ENCODE measurements at places on chromosomes 5 and 9.

- no peak for DNase-seq
These were observed 34.1 kb upstream of the TTC23L start for GRCh38 chr5:34804913-34805312.

DNA sequence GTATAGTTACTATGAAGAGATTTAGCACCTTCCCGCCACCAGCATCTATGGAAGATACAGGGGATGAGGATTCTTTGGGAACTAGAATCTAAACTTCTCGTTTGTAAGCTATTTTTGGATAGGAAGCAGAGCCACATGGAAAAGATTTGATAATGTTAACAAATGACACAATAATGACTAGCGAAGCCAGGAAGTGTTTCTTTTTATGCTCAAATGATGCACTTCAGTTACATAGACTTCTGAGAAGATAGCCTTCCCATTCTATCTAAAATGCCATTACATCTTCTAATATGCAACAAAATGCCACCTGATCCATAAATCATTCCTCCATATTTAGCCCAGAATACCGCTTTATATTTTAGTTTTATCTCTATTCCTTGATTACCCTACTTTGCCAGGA, 17.0 kb upstream of the TNC start:
- no peak for DNase-seq

GRCh38 chr5:52269859-52270258, 517.9 kb upstream of the ITGA1 start:
- DNase-seq: no peak

DNA sequence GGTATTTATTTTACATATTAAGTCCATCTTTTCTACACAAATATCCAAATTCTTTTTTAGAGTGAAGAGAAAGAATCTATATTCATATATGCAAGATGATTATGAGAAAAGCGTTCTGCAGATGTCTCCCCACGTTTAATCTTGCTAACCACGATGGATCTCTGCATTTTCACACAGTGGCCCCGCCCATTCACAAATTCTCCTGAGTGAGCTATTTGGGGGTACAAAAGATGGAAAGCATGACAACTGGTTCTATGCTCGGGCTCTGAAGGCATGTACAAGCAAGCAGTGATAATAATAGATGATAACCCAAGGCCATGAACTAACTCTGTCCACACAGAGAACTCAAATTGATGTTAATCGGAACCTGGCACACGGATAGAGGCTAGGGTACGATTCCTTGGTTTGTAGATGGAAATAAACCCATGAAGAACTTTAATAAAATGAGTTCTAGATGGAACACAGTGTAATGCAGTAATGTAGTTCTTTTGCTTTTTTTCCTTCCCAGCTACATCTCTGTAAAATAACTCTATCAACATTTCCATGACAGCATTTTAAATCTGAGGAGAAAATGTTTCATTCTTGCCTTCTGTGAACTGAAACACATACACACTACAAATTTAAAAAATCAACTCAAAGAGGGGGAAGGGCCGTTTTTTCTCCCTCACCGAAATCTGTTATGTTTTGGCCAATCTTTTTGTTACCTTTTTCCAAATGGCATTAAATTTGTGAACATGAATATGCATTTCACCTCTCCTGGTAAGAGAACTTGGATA, 851.7 kb upstream of the DMAC1 start:
- DNase-seq: no peak

DNA sequence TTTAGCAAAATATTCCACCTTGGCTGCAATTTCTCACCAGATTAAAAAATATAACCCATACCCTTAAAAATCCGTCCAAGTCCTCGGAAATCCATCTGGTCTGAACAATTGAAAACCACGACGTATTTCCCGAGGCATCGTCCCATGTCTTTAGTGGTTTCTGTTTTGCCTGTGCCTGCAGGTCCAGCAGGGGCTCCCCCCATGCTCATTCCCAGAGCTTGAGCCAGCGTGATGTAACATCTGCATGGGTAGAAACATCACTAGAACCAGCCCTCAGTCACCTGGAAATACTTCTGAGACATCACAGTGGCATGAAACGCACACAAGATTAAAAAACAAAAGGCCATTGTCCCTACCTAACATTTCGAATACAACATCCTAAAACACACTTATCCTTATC, 114.0 kb downstream of the DNAH5 start:
- no peak for DNase-seq

- DNase-seq: no peak
These were observed 142.7 kb downstream of the PAX5 start for GRCh38 chr9:36891341-36891811.

DNA sequence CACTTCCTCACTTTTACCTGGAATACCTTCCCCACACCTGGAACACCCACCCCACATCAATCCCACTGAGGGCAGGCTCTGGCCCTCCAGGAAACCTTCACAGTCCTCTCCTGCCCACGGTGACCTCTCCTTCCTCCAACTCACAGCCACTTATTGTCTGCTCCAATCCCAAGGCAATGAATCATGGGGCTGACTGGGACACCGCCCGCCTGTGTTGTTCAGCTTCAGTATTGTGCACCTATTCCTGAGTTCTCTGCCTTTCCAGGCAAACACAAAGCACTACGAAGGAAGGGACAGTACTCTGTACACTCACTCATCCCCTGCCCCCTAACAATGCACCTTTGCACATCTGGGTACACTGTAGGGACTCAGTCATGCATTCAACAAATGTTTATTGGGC, 7.3 kb downstream of the PCDH1 start:
- no peak for DNase-seq

GRCh38 chr9:11064909-11065308, 452.1 kb upstream of the PTPRD start:
- DNase-seq: no peak

DNA sequence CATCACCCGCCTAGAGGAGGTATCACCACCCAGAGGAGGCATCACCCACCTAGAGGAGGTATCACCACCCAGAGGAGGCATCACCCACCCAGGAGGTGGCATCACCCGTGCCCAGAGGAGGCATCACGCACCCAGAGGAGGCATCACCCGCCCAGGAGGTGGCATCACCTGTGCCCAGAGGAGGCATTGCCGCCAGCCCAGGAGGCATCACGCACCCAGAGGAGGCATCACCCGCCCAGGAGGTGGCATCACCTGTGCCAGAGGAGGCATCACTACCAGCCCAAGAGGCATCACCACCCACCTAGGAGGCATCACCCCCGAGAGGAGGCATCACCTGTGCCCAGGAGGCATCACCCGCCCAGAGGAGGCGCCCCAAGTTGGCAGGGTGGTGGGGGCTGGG, 2.6 kb downstream of the NOTCH1 start:
- no peak for DNase-seq

DNA sequence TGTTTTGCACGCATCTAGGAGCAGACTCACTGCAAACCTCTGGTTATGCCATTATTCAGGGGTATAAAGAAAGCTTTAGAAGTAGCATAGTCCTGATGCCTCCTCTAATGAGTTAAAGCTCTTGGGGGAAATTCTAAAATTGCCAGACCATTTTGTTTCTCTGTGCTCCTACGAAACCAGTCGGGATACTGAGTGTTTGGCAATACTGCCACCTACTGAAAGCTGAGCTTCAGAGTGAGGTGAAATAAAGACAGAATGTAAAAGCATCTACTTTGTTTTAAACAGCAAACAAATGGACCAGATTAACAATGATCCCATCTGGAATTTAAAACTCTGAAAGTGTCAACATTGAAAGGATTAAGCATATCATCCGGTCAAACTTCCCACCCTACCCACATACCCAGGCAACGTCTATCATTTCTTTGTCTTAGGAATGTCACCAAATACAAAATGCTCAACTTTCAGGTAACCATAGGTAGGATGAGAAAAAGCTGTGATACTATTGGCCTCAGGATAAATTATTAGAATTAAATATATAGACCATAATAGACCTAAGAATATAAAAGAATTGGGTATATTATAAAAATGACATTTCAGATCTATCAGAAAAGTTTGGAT, 77.8 kb upstream of the SHISAL2B start:
- DNase-seq: peak; percentile 38

DNA sequence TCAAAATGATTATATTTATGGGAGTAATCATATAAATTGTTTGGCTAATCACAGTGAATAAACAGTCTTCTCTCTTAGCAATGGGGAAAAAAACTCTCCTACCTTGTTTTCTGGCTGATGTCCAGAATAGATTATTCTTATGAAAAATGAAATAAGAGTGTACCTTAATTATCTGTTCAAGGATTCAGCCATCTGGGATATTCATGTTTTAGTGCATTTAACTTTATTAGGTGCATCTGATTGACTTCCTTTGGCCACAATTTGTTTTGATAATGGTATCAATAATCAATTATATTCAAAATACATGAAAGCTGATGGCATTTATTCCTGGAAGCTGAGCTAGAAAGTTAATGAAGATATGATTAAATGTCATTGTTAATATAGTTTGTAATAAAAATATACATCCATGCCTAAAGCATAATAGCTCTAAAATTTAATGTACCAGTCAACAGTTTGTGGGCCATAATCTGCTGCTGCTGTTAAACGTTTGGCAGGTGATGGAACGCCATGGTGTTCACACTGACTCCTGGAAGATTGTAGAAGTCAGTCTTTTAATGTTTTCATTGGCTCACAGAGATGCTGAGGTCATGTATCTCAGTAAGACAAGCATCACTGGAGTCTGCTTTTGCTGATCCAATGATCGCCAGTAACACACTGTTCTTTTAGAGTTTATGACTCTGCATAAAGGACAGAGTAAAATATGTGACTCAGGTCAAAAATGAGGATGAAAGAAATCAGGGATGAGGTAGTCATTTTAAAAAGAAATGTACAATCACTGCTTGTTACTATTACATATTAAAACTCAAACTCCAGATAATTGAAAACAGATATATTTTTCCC, 105.8 kb downstream of the ISL1 start:
- no peak for DNase-seq

- peak; percentile 62 for DNase-seq
These were observed 587.7 kb upstream of the GRAMD2B start for GRCh38 chr5:125835293-125836172.

DNA sequence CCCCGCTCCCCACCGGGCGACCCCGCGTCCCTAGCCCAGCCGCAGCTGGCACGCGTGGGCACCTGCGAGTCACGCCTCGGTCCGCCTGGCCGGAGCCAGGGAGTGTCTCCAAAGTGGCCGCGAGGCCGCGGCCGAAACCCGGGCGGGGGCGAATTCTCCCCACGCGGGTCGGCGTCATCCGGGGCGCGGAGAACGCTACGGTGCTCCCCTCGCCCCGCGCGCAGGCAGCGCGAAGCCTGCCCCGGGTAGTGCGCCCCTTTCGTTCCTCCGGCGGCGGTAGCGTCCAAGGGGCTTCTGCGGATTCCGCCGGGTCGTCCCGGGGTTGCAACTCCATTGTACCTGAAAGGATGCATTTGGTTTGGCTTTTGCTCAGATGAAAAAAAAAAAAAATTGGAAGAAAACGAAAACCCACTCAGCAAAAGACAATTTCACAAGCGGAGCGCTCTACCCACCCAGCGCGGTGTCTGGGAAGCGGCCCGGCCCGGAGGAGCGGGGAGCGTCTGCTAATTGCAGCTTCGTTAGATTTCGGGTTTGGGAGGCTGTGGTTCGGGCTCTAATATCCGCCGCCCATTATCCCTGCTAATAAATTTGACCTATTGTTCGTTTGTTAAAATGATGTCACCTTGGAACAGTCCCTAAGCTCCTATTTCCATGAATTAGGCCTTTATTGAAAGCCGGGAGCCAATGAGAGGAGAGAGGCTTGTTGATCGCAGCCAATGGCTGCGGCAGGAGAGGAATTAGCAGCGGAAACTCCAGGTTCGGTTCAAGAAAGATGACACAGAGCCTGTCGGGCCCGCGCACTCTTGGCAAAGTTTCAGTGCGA, at the start of gene TLX3:
Gene TLX3 (plus strand): TSS at position 796 of the 823 bp plus-strand sequence. CDS start 118 bp downstream, outside the sequence.
- peak; percentile 70 for DNase-seq

DNA sequence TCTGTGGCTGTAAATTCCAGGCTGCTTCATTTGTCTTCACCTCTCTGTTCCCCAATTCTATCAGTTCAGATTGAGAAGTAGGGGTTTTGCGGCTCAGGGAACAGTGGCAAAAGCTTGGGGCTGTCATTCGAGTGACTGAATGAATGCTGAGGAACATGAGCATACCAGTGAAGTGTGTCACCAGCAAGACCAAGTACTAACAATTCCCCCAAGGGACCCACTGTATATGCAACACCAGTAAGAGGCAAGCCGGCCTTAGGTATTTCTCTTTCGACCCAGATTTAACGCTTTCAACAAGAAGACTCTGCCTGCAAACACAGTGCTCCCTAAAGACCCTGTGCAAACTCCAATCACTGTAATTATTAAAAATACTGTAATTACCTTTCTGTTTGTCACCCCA, 25.8 kb downstream of the KLHL3 start:
- no peak for DNase-seq

GRCh38 chr5:71948206-71948605, 159.1 kb upstream of the MAP1B start:
- DNase-seq: no peak
